ENCODE measurements at places on chromosomes 2 and 18.

- DNase-seq: no peak
Observed at GRCh38 chr18:79250301-79250981, 145.3 kb upstream of the NFATC1 start.

- no peak for DNase-seq
Observed at GRCh38 chr2:140696449-140696848, 1434.4 kb downstream of the LRP1B start.

DNA sequence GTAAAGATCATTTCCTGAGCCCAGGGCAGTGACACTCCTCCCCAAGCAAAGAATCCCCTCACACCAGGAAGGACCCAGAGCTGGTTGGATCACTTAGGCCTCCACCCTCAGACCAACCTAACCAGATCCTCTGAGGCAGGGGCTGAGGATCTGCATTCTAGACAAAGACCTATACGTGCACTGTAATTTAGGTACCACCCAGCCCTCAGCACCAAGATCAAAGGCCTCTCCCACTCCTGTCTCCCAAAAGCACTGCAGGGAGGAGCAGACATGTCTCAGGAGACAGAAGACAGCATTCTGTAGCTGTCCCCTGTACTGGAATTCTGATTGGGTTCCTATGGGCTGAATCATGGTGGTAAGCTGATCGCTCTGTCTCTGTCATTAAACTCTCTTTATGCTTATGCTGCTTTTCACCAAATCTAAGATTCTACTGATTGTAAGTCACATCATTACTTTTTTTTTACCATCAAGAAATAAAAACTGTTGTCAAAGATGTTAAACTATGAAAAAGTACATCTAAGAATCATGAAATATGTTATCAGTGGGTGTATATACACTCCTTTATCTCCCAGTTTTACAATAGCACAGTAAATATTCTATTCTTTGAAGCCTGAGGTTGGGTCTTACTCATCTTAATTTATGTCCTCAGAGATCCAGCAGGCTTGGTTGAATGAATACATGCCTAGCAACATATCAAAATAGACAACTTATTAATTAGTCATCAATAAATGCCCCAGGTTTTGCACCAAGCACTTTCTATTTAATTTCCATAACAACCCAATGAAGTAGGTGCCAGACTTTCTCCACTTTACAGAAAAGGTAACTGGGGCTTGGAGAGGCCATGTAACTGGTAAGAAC, 28.3 kb downstream of the MCFD2 start:
- DNase-seq: no peak

- no peak for DNase-seq
Observed at GRCh38 chr18:30712383-30712782, 330.2 kb downstream of the DSC3 start.

DNA sequence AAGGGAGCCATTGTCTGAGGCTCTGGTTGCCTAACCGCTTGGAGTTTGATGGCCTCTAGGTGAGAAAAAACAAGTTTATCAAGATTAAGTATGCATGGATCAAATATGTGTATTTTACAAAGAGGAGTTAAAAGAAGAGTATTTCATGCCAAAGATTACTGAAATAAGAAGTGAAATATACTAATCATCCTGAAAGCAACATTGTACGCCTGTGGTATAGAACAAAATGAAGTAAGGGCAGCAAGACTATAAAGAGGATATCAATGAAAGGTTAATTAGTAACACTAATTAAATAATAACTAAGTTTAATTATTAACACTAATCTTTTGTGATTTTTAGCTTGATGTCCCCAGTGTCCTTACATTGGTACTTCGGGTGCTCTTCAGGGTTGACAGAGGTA, 276.7 kb downstream of the CALCRL start:
- no peak for DNase-seq

DNA sequence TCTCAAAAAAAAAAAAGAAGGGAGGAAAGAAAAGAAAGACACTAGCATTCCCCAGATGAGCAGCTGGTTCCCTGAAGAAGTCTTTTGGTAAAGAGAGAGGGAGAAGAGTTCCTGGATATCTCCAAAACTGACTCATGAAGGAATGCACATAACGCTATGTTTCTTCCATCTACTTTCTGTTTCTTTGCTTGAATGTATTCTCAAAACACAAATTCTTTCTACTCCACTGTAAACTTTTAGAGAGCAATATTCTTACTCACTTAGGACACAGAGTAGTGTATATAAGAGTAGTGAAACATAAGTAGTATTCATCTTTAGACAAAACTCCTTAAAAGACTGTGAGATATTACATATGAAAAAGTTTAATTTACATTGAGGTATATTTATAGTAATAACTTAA, 64.2 kb downstream of the TRIP12 start:
- no peak for DNase-seq

GRCh38 chr18:37554399-37554787, 11.2 kb downstream of the CELF4 start:
- no peak for DNase-seq

GRCh38 chr2:9002313-9002636, 1.2 kb downstream of the MBOAT2 start:
- no peak for DNase-seq

DNA sequence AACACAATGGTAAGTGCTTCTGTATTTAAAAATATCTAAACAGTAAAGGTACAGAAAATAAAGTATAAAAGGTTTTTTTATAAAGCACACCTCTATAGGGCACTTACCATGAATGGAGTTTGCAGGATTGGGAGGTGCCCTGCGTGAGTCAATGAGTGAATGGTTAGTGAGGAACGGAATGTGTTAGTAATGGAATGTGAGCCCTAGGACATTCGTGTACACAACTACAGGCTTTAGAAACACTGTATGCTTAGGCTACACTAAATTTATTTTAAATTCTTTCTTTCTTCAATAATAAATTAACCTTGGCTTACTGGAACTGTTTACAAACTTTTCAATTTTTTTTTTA, 337.9 kb upstream of the SLC39A10 start:
- no peak for DNase-seq

DNA sequence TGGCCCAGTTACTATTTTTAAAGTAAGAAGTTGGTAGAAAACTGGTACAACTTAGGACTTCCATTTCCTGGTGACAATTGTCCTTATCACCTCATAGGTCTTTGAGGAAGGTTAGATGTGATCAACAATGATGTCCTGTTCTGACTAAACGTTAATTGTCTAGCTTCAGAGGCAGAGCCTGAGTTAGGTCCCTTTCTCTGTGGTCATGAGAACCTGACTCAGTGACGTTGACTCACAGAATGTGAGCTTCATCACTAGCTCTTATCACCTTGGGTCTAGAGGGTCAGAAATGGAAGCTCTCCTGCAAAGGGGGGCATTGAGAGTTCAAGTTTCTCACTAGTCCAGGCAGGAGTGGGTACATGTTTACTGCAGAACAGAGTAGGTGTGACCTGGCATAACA, 60.6 kb upstream of the ATP8B1 start:
- DNase-seq: no peak

DNA sequence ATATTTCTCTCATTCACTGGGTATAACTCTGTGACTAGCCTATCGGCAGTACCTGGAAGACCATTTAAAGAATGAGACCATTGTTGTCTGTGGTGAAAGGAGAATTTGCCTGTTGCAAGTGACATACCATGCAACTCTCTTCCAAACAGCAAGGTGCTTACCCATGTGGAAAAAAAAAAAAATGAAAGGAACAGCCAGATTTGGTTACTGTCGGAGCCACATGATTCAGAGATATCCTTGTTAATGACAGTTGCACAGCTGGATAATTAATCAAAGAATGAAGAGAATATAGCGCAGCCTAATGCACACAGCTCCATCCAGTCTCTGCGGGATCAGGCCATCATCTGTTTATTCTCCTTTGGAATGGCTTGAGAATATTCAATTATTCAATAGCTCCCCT, 141.8 kb downstream of the HRH4 start:
- no peak for DNase-seq

DNA sequence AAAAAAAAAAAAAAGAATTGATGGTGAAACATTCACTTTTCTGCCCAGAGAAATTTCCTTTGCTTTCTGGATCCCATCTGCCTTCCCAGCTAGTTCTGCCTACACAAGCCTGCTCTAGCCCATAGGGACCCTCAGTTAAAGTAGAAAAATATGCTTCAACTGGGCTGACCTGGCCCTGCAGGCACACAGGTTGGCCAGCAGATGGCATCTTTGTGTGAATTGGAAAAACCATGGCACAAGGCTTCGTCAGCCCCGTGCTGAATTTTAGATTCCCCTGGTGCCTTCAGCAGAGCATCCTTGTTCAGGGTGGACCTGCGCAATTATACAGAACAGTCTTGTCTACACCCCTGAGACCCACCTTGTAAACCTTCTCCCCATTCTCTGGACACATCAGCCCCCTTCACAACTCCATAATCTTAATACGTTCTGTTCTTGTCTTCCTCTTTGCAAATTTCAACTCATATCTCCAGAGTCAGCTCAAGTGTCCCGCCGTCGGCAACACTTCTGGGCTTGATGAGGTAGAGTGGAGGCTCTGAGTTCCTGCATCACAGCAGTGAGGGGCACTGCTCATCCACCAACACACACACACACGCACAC, 114.5 kb downstream of the INSIG2 start:
- peak; percentile 50 for DNase-seq

GRCh38 chr2:201931475-201931874, 102.2 kb upstream of the FZD7 start:
- no peak for DNase-seq

- DNase-seq: no peak
Observed at GRCh38 chr2:173874003-173874893, 90.9 kb downstream of the SP3 start.

Data from femur (tissue), 1 donor.